ENCODE measurements at places on chromosomes 11 and 22.

DNA sequence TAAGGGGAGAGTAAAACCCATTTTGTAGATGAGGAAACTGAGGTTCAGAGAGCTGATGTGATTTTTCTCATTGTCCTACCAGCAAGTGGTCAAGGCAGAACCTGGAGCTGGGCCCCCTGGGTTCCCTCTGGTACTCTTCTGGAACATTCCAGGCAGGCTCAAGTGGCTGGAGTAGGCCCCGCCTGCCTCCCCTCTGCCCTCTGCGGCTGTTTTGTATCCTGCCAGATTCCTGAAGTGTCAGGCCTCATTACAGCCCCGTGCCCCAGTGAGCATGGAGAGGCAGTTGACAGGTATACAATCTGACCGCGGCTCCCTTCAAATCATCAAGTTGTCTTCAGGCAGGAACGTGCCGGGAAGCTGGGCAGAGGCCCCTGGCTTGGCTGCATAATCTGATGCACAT is 94.6 kb upstream of the CD82 start:
- DNase-seq = no peak

DNA sequence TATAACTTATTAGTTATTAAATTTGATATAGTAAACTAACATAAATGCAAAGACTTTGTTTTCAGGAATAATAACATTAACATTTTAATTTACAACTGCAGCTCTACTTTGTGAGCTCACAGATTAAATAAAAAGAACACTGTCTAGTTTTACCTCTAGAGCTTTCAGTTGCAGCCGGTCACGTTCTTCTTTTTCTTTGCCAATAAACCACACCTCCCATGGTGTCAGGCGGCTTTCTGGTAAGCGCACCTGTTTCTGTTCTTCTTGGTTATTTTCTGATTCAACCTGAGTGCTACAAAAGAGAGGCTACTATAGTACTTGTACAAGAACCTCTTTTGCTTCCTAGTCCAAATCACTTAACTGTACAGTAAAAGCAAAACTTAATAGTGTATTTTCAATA is 5.8 kb downstream of the CCDC34 start:
- no peak for DNase-seq

- DNase-seq = peak; percentile 74
These were observed at the start of gene SLC37A2 for GRCh38 chr11:125062931-125063428. SLC37A2 (plus strand) TSS chr11:125063305; CDS start chr11:125063368, 63 bp downstream.

DNA sequence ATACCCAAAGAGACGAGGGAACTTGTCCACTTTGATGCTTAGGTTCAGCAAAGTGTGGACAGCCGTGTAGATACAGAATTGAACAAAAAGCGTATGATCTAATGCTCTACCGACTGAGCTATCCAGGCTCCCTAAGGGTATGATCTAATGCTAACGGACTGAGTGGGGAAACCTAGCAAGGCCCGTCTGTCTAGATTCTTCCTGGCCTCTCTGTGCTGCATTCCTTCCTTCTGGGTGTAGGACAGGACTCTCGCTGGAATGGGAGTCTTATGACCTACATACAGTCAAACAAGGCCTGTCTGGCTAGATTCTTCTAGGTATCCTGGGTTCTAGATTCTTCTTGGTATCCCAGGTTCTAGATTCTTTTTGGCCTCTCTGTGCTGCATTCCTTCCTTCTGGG is 8.4 kb upstream of the SLC15A3 start:
- no peak for DNase-seq

DNA sequence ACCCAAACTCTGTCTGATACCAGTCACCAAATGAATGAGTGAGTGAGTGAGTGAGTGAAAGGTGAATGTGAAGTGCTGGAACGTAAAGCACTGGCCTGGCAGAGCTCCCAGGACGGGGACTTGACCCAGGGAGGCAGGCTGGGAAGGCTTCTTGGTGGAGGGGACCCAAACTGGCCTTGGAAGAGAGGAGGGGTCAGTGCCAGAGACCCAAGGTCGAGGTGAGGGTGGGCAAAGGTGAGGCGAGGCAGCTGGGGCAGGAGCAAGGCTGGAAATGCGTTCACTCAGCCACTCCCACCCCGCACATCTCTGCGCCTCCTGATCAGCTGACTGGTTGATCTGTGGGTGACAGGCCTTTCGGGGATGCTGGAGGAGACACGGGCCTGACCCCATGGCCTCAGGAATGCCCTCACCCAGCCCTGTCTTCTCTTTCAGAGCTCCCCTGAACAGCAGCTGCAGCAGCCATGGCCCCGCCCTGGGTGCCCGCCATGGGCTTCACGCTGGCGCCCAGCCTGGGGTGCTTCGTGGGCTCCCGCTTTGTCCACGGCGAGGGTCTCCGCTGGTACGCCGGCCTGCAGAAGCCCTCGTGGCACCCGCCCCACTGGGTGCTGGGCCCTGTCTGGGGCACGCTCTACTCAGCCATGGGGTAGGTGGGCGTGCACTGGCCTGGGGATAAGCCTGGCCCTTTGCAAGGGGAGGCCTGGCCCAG is 7.6 kb downstream of the TSPO start:
- no peak for DNase-seq

GRCh38 chr22:49884503-49885260 is 31.0 kb downstream of the ZBED4 start:
- no peak for DNase-seq

GRCh38 chr11:82898241-82898640 is 2.0 kb downstream of the PRCP start:
- no peak for DNase-seq

DNA sequence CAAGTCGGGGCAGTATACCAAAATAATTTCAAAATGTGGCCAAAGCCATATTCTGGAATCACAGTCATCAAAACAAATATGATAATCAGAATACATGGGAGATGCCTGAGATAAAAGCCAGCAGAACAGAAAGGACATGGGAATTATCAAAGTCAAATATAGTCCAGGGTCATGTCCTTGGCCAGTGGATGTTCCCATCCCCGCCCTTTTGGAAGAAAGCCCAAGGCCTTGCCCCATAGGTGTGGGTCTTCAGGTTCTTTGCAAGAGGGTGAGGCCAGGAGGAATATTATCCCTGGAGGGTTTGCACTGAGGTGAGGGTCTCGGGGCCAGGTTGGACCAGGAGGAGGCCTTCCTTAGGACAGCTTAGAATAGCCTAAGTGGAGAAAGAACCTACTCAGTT is 53.6 kb upstream of the CSNK2A3 start:
- DNase-seq = no peak

DNA sequence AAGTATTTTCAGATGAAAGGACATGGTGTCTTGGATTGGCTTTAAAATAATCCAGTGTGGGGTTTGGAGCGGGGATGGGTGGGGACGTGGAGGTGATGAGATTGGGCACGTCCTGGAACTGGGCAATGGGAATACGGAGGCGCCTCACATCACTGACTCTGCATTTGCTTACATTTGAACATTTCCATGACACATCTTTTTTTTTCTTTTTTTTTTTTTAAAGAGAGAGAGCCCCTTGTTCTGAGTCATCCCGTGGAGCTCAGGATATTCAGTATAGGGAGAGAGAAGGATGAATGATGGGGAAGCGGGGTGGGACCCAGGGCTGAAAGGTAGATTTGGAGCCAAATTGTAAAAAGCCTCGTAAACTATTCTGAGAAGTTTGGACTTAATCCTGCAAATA is 142.7 kb downstream of the FBXO7 start:
- DNase-seq = no peak

DNA sequence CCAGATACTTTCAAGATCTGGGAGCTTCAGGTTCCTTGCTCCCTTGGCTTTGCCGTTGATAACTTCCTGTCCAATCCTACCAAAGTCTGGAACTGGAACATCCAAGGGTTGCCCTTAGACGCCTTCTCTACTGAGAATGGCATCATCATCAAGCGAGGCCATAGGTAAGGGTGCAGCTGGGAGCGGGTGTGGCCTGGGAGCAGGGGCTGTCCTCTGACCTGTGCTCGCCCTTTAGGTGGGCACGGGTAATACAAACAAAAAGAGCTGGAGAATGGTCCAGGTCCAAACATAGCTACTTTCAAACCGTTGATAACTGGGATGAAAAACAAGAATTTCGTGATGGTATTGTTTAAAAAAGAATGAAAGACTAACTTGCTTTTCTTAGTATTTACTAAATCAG is 25.0 kb downstream of the CASP12 start:
- no peak for DNase-seq
